T-helper 22 cell (primary cell): ENCODE measurements at places on chromosomes 2 and 18.

- DNase-seq, result no peak
Observed at GRCh38 chr2:234025466-234025865, 25.0 kb upstream of the SPP2 start.

DNA sequence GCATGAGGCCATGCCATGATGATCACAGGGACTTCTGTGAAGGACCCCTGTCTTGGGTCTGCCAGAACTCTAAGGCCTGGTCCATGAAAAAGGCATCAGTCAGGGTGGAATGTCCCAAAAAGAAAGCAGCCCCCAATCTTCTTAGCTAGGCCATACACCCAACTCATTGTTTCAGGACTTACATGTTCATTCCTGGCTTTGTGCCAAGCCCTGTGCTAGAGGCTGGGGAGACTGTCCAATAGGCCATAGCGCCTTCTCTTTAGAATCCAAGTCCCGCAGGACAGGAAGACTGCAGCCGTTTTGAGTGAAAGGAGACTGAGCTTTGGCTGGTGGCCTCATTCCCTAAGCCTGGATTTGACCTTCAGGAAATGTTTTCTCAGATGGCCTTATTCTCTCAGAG is 247.3 kb downstream of the PRKCE start:
- no peak for DNase-seq

- no peak for DNase-seq
Observed at GRCh38 chr2:69741229-69741574, 732 bp upstream of the ANXA4 start.

DNA sequence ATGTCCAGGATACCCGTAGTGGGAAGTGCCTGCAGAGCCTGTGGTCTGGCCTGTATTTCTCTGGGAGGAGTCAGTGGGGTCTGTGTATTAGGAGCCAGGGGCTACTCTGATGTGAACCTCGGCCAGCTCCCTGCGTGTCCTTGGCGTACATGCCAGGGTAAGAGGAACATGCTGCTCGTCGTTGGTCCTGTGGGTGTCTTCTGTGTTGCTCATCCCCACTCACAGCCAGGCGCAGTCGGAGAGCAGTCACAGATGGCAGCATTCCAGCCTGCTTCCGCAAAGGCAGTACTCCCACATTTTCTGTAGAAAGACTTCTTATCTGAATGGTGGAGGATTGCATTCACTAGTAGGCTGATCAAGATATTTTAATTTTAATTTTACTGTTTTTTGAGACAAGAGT is 84.9 kb downstream of the DGKD start:
- DNase-seq, result no peak

- DNase-seq, result no peak
Observed at GRCh38 chr2:134307334-134307733, 53.5 kb downstream of the MGAT5 start.

GRCh38 chr2:168811696-168812095 is 9.3 kb downstream of the NOSTRIN start:
- DNase-seq, result no peak

DNA sequence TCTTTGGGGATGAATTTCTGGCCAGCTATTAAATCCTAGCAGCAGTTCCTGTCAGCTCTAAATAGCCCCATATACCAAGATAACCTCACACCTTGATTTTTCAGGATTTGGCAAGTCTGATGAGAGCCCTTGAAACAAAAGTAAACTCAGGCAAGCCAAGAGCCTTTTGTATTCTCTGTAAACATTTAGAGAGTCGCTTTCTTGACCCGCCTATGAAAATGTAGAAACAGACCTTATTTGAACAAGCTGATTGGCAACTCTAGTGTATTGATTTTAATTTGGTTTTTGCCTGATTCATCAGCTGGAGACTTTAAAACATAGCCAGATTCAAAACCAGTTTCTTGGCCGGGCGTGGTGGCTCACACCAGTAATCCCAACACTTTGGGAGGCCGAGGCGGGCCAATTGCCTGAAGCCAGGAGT is 43.4 kb downstream of the CABLES1 start:
- DNase-seq, result no peak

GRCh38 chr2:8622199-8622911 is 59.5 kb upstream of the ID2 start:
- no peak for DNase-seq

GRCh38 chr2:64905338-64906024 is 83.7 kb upstream of the SLC1A4 start:
- DNase-seq, result no peak

DNA sequence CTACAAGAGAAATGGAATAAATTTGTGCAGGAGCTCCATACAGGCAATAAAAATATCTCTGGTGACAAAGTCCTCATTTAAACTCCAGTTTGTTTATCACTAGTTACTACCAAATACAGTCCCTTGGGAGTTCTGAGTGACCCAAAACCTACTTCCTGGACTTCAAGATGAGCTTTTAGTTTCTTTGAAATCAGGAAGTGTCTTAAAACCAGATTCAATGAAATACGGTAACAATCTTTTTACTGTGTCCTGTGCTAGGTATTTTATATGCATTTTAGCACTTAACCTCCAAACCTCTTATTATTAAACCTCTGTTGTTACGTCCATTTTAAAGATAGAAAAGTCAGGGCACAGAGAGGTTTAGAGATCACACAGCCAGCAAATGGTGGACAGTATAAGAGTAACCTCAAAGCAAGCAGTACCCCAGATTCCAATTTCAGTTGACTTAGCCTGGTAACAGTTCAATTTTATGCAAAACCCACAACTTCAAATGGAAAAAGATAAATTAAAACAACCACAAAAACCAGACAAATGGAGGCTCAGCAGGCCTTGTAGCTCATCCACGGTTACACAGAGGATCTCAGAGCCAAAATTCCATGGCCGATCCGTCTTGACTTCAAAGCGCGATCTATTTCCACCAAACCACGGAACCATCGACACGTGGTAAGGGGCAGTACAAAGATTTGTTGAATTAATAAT is 1.3 kb upstream of the KCMF1 start:
- DNase-seq, result peak; percentile 15

GRCh38 chr2:9637330-9637729 is 6.5 kb upstream of the YWHAQ start:
- no peak for DNase-seq

- DNase-seq, result no peak
Observed at GRCh38 chr2:105179469-105180372, 61.8 kb upstream of the GPR45 start.

- no peak for DNase-seq
Observed at GRCh38 chr2:226906163-226906693, 70.4 kb downstream of the RHBDD1 start.

DNA sequence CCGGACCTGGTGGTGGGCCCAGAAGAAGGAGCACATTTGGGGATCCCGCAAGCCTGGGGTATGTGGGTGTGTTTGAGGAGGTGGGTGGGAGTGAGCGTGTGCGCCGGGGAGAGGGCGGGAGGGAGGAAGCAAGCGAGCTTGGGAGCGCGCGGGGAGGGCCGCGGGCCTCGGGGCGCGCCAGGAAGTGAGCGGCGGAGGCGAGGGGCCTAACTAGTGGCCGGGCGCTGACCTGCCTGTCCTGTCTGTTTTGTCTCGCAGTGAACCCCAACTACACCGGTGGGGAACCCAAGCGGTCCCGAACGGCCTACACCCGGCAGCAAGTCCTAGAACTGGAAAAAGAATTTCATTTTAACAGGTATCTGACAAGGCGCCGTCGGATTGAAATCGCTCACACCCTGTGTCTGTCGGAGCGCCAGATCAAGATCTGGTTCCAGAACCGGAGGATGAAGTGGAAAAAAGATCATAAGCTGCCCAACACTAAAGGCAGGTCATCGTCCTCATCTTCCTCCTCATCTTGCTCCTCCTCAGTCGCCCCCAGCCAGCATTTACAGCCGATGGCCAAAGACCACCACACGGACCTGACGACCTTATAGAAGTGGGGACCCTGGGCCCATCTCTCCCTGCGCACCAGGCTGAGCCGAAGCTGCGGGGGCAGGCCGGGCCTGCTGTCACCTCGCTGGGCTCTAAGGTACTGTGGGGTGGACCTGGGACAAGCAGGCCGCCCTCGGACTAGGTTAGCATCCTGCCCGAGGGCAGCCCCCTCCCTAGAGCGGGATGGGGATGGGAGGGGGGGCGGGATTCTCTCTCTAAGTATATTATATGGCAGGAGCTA is 1.2 kb downstream of the HOXD4 start:
- DNase-seq, result no peak

DNA sequence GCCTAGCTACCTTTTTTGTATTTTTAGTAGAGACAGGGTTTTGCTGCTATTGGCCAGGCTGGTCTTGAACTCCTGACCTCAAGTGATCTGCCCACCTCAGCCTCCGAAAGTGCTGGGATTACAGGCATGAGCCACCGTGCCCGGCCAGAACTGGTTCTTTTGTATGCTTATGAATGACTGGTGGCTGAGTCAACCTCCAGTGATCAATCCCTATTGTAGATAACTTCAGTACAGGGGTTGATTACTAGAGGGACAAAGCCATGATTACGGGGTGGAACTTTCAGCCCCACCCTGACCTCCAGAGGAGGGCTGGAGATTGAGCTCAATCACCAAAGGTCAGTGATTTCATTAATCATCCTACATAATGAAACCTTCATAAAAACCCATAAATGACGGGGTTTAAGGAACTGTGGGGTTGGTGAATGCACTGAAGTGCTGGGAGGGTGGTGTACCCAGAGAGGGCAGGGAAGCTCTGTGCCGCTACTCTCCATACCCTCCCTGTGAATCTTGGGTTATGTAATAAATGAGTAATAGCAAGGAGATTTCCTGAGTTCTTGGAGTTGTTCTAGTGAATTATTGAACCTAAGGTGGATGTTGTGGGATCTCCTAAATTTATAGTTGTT is 281.8 kb upstream of the CXCR4 start:
- no peak for DNase-seq

DNA sequence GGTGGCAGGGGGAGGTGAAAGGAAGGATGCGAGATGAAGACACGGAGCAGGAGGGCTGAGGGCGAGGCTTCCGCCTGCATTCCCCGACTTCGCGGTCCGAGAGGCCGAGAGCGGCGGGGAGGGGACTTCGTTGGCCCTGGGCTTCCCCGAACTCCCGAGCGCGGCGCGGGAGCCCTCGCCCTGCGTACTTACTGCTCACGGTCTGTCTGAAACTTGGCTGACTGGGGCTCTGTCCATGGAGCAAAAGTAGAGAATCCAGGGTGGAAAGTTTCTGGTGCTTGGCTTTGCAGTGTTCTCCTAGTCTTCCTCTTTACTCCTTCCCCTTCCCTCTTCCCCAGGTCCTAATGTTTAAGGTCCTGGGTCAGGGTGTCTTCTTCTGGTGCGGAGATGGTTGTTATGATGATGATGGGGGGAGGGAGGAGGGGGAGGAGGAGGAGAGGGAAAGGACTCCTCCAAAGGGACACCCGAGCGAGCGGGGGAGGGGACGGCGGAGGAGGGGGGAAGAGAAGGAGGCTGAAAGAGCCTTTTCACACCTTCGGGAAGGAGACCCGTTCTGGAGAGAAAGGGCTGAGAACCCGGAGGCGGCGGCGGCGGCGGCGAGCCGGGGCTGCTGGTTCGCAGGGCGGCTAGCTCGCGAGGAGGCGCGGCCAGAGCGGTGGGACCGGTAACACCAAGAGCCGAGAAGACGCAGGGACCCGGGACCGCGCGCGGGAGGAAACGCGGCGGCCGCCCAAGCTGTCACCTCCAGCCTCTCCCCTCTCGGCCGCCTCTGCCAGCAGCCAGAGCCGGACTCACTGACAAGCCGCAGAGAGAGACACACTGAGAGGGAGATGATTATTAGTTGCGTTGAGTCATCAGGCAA is at the start of gene SATB2:
SATB2 (minus strand) TSS at position 793 of the 862 bp plus-strand sequence. CDS start 1,902 bp downstream, outside the sequence.
- no peak for DNase-seq

DNA sequence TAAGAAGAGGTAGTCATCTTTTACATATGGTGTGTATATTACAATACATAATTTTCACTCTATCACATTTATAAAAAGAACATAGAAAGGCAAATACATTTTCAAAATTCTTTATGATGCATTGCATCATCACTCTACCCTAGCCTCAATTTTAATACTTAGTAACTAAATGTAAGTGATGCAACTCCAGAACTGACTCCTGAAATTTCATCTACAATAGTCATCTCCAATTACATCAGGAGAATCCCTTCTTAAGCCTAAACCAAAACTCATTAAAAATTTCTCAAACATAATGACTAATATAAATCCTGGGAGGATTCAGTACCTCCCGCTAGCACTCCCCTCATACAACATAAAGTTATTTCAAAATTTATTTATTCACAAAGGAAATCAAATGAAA is 15.9 kb downstream of the TMX3 start:
- no peak for DNase-seq

- DNase-seq, result no peak
Observed at GRCh38 chr2:175432021-175432420, 250.5 kb upstream of the ATP5MC3 start.

DNA sequence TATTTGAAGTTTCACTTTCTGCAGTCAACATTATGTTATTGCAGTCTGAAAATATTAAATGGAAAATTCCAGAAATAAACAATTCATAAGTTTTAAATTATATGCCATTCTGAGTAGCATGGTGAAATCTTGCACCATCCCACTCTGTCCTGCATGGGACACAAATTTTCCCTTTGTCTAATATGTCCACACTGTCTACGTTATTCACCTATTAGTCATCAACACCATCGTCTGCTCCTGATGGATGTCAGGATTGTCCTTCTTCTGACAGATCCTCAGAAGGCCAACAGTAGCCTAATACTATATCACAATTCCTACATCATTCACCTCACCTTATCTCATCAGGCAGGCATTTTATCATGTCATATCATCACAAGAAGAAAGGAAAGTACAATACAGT is 163.1 kb downstream of the TXNL1 start:
- DNase-seq, result no peak

- DNase-seq, result no peak
Observed at GRCh38 chr2:64439194-64439593, 14.8 kb upstream of the LGALSL start.

DNA sequence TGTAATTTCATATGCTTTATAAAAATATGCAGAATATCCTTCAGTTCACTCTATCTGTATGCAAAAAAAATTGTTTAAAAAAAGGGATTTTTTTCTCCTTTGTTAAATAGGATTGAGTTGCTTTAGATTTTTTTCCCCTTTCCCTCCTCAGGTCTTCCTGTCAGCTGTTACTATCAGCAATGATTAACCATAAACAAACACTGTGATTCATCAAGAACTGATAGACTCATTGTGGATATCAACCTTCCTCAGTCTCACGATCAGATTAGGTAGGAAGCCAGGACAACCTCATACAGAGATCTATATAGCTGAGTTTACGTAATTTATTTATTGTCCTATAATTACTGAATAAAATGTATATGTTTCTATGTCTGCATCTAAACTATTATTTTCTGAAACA is 2136.2 kb upstream of the CELF4 start:
- DNase-seq, result no peak

- DNase-seq, result no peak
Observed at GRCh38 chr2:56121995-56122394, 61.8 kb upstream of the CCDC85A start.
